ENCODE measurements at places on chromosomes 16 and 17.

DNA sequence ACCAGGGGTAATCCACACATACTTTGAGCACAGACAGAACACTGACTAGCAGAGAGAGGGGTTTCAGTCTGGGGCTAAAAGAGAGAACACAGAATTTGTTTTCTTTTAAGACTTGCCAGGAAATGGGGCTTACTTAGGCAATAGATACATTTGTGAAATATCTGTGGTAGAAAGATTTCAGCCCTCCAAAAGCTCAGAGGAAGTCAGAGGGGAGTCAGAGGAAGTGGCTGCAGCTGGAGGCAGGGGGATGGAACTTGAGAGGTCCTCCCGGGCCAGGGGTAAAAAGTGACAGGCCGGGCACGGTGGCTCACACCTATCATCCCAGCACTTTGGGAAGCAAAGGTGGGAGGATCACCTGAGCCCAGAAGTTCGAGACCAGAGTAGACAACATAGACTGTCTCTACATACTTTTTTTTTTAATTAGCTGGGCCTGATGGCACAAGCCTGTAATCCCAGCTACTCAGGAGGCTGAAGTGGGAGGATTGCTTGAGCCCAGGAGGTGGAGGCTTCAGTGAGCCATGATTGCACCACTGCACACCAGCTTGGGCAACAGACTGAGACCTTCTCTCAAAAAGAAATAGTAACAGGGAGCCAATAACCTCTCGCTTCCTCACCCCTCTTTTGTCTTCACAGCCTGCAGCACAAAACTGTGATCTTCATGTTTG is 49.9 kb downstream of the NLRC5 start:
- no peak for DNase-seq

GRCh38 chr17:43874293-43874692 is 27.3 kb downstream of the CD300LG start:
- no peak for DNase-seq

DNA sequence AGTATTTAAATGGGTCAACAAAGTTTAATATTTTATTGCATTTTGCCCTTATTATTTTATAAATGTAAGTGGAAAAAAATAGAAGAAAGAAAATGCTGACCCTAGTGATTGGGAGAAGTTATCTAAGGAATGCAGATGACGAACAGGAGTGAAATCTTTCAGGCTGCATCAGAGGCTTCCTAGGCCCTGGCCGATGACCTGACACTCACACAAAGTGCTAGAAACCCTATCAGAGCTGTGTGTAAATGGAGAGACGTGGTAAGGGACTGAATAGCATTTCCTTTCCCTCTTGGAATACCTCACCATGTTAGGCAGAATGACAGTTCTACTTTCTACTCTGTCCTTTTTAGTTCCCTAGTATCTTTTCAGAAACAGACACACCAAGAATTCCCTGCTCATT is 44.9 kb upstream of the CNEP1R1 start:
- DNase-seq = no peak

GRCh38 chr16:2816751-2817339 is at the start of gene PRSS21:
TSS of gene PRSS21 (plus strand) at chr16:2817237. CDS start at chr16:2817269, 32 bp downstream.
- peak; percentile 20 for DNase-seq

GRCh38 chr16:27291722-27292240 is 22.0 kb upstream of the IL4R start:
- no peak for DNase-seq

DNA sequence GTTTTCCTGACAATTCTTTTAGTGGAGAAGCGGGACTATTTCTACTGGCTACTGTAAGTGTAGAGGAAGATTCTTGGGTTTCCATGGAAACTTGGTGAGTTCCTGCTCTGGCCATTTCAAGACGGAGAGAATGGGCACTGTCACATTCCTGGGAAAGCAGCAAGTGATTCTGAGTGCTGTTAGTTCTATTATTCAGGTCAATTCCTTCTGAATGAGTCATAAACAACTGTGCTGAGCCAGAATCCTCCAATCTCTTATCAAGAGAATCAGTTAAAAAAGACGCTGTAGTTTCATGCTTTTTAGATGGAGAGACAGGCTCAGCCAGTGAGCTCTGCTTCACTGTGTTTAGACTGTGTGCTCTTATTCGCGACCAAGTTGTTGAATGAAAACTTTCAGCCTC is 19.6 kb downstream of the AKAP10 start:
- DNase-seq = no peak

DNA sequence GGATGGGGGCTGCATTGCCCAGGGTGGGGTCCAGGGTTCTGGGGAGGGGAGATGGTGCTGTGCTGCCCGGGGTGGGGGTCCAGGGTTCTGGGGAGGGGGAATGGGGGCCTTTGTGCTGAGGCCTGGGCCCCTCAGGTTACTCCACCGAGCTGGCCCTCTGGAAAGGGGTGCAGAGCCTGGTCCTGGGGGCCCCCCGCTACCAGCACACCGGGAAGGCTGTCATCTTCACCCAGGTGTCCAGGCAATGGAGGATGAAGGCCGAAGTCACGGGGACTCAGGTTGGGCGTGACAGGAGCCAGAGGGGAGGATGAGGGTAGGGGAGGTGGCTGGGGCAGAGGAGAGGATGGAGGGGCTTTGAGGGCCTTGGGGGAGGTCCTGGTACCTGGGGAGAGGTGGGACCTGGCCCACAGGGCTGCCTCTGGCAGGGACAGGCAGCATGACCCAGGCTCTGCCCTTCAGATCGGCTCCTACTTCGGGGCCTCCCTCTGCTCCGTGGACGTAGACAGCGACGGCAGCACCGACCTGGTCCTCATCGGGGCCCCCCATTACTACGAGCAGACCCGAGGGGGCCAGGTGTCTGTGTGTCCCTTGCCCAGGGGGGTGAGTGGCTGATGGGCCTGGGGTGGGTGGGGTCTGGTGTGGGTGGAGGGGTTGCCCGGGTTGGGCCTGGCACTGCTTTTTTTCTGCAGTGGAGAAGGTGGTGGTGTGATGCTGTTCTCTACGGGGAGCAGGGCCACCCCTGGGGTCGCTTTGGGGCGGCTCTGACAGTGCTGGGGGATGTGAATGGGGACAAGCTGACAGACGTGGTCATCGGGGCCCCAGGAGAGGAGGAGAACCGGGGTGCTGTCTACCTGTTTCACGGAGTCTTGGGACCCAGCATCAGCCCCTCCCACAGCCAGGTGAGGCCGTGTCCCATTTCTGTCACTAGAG is 7.8 kb downstream of the ITGAX start:
- no peak for DNase-seq

GRCh38 chr16:70704586-70704985 is 18.7 kb upstream of the MTSS2 start:
- no peak for DNase-seq

- no peak for DNase-seq
Observed at GRCh38 chr17:70332356-70333210, 163.3 kb downstream of the KCNJ2 start.

- no peak for DNase-seq
Observed at GRCh38 chr16:57507136-57508034, 21.1 kb upstream of the DOK4 start.

DNA sequence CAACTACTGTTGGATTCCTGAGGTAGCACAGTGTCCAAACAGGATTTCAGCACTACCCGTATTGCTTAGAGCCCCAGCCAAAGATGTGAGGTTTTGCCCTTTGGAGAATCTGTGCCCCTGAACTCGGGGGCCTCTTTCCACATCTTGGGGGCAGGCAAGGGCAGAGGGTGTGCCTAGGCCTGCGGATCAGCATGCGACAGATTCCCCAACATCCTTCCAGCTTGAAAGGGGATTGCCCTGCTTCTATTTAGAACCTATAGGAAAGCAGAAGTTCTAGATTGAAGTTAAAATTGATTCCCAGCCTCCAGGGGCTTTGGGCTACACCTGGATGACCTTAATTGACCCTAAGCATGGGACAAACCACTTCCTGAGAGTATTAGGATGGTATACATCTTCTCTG is 19.6 kb downstream of the NOD2 start:
- DNase-seq = no peak

DNA sequence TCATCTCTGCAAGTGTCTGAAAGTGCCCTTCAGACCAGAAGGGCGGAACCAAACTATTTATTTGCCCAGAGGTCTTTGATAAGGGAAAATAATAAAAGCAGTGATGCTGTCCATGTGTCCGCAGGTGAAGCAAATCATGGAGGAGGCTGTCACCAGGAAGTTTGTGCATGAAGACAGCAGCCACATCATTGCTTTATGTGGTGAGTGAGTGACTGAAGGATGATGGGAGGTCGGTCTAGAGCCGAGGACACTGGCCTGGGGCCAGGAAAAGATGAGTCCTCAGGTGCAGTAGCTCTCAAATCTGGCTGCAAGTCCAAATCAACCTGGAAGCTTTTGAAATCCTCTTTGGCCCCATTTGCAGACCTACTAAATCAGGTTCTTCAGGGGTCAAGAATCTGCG is 6.1 kb downstream of the SGSM2 start:
- DNase-seq = peak; percentile 45

DNA sequence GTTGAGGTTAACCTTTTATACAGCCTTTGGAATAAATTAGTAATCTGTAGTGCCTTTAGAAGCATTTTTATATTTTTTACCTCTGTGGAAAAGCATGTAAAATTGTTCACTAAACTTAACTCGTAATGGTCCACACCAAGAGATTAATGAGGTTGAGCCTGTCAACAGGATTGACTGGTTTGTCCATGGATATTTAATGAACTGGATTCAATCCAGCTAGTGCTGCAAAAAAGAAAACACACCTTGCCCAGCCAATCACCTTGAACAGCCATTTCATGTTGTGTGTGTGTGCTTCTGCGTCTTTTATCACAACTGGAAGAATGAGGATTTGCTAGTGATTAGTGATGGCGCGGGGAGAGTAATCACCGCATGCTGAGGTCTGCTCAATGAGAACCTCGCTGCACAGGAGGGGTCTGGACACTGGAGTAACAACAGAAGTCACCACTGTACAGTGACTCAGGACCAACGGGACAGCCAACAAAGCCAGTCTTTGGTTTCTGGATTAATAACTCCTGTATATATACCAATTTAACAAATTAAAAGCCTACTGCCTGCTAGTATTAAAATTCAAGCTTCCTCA is 33.7 kb downstream of the LITAFD start:
- no peak for DNase-seq

GRCh38 chr17:30236766-30237165 is 1.3 kb upstream of the SLC6A4 start:
- no peak for DNase-seq

GRCh38 chr17:15255713-15256454 is 9.2 kb downstream of the PMP22 start:
- DNase-seq = no peak

DNA sequence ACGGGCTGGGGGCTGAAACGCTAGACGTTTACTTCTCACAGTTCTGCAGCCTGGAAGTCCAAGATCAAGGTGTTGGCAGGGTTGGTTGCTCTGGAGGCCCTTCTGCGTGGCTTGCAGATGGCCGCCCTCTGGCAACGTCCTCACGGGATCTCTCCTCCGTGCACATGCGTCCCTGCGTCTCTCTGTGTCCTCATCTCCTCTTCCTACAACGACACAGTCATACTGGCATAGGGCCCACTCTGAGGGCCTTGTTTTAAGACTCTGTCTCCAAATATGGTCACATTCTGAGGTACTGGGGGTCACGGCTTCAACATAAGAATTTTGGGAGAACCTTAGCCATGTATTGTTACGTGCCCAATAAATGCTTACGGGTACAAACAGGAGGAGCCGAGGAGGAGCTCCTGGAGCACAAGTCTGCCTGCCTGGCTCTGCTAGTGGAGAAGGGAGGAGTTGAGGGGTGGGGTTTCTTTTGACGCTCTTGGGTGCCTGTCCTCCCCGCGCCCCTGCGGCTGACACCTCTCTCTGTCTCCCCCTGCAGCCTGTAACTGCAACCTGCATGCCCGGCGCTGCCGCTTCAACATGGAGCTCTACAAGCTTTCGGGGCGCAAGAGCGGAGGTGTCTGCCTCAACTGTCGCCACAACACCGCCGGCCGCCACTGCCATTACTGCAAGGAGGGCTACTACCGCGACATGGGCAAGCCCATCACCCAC is 141.1 kb downstream of the NTN1 start:
- no peak for DNase-seq

DNA sequence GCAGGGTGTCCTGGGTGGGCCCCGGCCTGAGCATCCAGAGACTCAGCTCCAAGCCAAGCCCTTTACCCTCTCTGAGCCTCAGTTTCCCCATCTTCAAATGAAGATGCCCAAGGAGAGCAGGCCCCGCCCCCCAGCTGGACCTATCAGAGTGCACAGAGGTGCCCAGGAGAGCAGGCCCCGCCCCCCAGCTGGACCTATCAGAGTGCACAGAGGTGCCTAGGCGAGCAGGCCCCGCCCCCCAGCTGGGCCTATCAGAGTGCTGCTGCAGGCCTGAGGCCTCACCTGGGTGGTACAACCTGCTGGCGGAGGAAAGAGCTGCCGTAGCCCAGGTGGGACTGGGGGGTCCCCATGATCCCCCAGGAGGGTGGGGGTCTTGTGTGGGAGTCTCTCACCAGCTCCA is 3.4 kb upstream of the SSTR5 start:
- DNase-seq = no peak

DNA sequence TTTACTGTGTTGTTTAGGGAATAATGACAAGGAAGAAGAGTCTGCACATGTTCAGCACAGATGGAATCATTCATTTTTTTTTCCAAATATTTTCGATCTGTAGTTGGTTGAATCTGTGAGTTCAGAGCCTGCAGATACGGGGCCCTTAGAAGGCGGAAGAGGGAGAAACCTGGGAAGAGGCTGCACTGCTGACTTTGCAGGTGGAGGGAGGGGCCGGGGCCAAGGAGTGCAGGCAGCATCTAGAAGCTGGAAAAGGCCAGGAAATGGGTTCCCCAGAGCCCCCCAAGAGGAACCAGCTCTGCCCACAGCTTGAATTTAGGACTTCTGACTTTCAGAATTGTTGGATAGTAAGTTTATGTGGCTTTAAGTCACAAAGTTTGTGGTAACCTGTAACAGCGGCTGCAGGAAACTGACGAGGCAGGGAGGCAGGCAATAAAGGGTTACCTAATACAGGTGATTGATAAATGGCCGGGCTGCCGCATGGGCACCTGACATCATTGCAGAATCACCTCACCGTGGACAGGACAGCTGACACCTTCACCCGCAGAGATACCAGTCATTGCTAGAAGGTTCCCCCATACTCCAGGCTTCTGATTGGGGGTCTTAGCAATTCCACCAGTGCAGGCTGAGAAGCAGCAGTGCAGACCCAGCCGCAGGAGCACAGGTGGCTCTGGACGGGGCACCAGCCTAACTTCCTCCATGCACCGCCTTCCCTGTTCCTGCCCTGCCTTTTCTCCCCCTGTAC is 181.3 kb downstream of the IRF8 start:
- no peak for DNase-seq

- no peak for DNase-seq
Observed at GRCh38 chr17:50248255-50248654, 26.0 kb upstream of the TMEM92 start.

DNA sequence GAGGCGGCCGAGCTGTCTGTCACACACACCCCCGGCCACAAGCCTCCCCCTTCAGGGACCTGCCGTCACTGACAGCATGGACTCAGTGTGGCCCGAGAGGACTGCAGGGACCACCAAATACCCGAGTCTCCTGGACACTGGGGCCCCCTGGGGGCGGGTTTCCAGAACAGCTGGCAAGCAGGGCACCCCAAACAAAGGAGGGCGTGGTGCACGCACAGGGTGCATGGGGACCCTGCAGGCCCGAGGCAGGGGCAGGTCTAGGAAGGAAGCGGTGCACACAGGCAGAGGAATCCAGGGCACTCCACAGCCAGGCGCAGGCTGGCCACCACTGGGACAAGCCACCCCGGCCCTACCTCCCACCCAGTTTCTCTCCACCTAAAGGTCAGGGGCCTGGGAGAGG is 28.7 kb upstream of the ENPP7 start:
- DNase-seq = no peak

- no peak for DNase-seq
Observed at GRCh38 chr16:79066561-79066960, 534.0 kb downstream of the MAF start.

GRCh38 chr17:65173284-65173793 is 36.2 kb downstream of the RGS9 start:
- no peak for DNase-seq

Measured in stimulated activated CD8-positive, alpha-beta memory T cell treated with anti-CD3 and anti-CD28 coated beads, Interleukin-7, amount 100 ng/mL, for 48 hours (primary cell).